Glutamatergic neuron (in vitro differentiated cells): ENCODE measurements at places on chromosomes 16 and 17.

DNA sequence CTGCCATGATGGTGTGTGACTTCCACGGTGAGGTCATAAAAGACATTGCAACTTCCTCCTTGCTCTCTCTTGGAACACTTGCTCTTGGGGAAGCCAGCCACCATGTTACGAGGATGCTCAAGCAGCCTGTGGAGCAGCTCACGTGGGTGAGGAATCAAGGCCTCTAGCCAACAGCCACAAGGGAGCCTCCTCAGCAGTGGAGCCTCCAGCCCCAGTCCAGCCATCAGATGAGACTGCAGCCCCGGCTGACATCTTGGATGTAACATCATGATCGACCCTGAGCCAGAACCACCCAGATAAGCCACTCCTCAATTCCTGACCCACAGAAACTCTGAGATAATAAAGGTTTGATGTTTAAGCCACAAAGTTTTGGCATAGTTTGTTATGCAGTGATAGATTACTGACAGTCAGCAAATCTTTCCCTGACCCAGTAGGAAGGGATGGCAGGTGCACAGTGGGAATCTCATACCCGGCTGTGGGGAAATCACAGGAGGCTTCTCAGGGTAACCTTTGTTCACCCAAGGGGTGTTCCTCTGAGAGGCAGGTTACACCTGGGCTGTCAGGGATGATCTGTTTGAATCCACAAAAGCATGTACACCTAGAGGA lies 23.3 kb upstream of the GINS2 start:
- DNase-seq, result no peak

- DNase-seq, result peak; percentile 51
Measured at GRCh38 chr16:73713778-73714495, 582.7 kb upstream of the PSMD7 start.

DNA sequence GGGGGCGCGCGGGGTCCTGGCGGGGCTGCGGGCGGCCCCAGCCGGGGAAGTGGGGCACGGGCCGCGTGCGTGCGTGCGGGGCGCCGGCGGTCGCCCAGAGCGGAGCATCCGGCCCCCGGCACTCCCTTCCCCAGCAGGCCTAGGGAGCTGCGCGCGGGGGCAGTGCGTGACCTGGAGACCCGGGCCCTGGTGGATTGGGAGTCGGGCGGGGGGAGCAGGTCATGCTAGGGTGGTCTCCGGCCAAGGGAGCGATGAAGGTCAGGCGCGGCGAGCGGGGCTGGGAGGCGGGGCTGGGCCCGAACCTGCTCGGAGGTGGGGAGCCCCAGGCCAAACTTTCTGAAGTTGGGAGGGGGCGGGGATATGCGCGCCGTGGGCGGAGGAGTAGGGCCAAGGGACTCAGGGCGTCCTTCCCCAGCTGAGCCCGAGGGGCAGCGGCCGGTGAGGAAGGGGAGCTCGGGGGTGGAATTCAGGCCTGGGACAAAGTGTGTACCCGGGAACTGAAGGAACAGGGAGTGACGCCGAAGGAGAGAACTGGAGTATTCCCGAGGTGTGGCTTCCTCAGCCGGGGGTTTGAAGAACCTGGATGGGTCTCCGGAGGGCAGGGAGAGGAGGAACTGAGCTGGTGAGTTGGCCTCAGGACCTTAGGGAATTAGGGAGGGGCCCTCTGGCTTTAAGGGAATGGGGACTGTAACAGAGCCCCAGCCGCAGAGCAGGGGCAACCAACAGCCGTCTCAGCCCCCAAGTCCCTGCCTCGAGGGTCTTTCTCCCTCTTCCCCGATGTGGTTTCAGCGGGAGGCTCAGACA lies 589 bp downstream of the XYLT2 start:
- no peak for DNase-seq

GRCh38 chr16:10738231-10739077 lies 5.2 kb upstream of the NUBP1 start:
- peak; percentile 17 for DNase-seq

DNA sequence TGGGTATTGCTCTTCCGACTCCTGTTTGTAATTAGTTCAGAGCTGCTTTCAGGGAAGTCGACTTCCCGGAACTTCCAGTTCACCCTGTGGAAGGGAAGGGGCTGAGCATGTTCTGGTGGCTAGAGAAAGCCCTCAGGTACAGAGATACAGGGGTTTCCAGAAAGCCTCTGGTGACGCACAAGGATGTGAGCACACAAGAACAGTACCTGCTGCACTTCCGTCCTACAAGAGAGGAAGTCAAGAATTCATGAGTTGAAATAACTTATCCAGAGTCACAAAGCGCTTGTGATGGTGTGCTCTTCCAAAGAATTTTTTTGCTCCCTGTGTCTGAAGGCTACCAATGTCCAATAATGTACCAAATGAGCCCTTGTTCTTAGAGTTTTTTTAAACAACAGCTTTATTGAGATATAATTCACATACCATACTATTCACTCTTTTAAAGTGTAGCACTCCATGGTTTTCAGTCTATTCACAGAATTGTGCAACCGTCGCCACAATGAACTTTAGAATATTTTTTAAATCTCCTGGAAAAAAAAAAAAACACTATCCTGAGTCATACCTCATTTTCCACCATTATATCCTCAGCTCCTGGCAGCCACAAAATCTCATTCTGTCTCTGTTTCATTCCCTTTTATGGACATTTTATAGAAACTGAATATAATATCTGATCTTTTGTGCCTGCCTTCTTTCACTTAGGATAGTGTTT lies 327.6 kb downstream of the CDH13 start:
- no peak for DNase-seq

DNA sequence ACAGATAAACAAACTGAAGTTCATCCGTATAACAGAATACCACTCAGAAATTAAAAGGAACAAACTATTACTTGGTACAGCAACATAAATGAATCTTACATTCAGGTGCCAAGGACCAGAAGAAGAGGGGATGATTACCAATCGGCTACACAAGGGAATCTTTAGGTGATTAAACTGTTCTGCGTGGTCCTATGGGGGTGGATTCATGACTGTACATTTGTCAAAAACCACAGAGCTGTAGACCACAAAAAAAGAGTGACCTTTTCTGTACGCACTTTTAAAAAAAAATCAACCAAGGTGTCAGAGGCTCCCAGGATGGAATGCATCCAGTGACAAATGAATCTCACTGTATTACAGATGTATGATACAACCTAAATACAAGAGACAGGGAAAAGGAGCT lies 110.8 kb downstream of the CDYL2 start:
- DNase-seq, result no peak

DNA sequence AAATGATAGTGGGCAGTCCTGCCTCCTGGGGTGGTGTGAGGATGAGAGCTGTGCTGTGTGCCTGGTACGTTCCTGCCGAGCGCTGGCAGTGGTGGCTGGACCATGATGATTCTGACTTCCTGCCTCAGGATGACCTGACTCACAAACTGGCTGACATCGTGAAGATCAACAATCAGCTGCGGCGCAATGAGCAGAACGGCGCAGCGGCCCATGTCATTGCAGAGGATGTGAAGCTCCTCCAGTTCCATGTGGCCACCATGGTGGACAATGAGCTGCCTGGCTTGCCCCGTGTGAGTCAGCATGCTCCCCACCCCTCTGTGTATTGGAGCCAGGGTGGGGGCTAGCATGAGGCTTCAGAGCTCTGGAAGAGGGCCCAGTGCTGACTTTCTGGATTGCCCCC lies 13.1 kb downstream of the POLR2A start:
- DNase-seq, result no peak

DNA sequence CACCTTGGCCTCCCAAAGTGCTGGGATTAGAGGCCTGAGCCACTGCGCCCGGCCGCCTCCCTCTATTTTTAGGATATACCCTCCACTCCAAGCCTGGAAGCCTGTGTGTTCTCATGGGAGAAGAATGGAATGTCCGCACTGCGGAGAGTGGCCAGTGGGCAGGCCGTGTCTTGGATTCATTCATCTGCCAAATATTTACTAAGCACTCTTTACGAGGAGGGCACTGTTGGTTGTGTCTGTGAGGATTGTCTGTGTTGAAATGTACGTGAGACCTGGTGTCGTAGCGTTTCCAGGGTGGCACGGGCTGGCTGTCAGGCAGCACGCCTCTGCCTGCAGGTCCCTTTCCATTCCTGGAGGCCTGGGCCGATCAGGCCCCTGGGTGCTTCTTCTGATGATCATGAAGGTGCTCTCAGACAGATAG lies 19.2 kb downstream of the PGS1 start:
- DNase-seq, result no peak

DNA sequence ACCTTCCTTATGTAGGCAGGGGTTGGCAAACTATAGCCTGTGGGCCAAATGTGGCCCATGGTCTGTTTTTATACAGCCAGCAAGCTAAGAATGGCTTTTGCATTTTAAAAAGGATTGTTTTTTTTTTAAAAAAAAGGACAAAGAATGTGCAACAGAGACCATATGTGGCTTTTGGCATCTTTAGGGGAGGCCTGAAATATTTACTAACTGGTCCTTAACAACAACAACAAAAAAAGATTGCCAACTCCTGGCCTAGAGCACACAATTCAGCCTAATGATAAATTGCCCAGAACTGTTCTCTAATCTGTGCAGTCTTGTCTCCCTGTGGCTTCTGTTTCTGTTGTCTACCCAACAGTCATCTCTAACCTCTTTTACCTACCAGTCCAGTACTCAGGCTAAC lies 67.1 kb downstream of the SSH2 start:
- DNase-seq, result no peak

GRCh38 chr16:83882163-83882885 lies 16.6 kb upstream of the MLYCD start:
- DNase-seq, result peak; percentile 18

DNA sequence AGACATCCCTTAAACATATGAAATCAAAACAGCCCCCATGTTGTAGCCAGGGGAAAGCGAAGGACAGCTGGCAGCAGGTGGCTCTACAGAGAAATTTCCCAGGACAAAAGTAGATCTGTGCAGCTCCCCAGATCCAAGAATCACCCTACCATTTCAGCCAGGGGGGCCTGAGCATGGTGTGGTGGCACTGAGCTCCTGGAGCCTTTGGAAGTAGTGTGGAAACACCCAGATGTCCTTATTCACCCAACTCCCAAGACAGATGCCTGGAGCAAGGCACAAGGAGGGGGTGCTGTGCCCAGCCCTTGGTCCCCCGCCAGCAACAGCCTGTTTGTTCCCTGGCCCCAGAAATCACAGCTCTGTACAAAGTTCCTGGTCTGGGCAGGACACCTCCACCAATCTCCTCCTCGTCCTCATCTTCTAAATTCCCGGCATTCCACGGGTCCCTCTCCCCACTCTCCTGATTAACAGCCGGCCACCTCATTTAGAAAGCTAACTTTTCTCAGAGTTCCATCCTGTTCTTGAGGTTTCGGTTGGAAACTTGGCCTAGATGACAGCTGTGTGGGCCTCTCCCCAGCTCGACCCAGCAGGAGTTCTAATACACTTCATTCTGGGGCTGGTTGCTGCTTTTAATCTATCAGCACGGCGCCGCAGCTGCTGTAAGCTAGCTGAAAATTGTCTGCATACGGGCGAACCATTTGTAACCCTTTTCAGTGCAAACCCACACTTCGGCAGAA lies 191.1 kb downstream of the C16orf78 start:
- no peak for DNase-seq

GRCh38 chr17:17467720-17468119 lies 9.1 kb upstream of the MED9 start:
- DNase-seq, result peak; percentile 37
